ENCODE measurements at places on chromosomes 16 and 17. TPM values are rescaled to one million over a fixed set of nuclear protein-coding genes. Genes with fewer than 3 reads are reported as not detected.

Gene KSR1
- total RNA-seq = 7.1 TPM

Gene PPP1R1B
- 0.49 TPM for total RNA-seq

Gene TMEM238L
- total RNA-seq = not detected

Gene SULT1A2
- 0.24 TPM for total RNA-seq

Gene CES3
- total RNA-seq = 1.8 TPM

Gene LGALS9
- total RNA-seq = 23.3 TPM

Gene MLYCD
- total RNA-seq = 55.0 TPM

Gene DNAI2
- not detected for total RNA-seq

GRCh38 chr17:41794540-41794975, 8.0 kb upstream of the JUP start:
- no peak for DNase-seq

DNA sequence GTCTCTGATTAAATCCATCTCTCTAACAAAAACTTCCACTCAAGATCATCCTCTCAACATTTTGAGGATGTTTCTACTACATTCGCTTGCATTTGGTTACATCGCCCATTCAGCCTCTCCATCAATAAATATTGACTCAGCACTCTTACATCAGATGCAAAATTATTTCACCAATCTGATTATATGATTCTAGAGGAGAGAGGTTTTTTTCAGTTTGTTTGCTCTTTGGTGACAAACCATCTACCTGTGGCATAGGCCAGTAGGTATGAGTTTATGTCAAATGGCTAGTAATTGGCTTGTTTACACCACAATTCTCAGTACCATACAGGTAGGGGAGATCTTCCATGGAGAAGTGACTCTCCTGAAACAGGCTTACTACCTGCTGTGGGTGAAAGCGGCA, 52.3 kb downstream of the TOX3 start:
- no peak for DNase-seq

DNA sequence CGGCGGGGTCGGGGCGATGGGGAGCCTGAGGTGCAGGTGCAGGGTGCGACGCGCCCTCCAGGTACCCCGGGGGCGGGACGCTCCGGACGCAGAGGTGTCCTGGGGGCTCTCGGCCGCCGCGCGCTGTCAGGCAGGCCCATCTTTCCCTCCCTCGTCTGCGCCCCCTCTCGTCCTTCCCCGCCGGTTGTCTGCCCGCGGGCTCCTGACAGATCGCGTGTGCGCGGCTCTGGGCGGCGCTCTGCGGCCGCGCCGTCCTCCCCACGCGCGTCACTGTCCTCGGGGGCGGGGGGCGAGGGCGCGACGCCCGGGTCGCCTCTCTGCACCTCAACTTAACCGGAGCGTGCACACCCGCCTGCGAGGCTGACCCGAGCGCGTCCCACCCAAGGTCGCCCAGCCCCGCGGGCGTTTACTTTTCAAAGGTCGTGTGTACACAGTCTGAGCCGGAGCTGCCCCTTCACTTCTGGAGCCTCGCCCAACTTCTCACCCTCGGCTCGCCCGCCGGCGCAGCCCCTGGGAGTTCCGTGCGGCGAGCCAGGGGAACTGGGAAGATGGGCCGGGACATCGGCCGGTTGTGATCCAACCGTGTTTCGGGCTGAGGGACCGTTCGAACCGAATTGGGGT, 512 bp downstream of the AKAP1 start:
- DNase-seq = peak; percentile 59

DNA sequence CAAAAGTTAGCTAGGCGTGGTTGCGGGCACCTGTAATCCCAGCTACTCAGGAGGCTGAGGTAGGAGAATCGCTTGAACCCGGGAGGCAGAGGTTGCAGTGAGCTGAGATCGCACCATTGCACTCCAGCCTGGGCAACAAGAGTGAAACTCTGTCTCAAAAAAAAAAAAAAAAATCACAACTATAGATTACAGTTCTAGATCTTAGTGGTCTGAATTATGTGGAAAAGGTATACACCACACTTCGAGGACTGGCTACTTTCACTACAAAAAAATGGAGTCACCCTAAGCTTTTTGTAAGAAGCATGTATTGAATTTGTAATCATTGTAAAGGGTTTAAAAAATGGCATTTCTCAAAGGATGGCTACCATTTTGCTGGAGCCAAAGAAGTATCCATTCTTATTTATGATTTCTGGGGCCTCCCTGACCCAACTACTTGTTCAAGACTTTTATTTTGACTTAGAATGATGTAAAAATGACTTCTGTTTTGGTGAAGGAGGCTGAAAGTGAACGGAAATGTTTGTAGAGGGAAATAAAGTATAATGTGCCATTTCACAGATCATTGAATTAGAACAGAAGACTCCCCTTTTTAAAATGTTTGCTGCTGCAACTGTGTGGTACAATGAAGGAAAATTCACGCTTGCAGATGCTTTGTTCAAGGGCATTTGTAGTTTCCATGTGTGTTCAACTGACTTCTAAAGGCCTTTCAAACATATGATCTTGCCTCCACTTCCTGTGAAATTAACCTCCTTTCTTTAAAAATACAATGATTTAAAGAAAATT, 37.1 kb upstream of the NOL11 start:
- no peak for DNase-seq

DNA sequence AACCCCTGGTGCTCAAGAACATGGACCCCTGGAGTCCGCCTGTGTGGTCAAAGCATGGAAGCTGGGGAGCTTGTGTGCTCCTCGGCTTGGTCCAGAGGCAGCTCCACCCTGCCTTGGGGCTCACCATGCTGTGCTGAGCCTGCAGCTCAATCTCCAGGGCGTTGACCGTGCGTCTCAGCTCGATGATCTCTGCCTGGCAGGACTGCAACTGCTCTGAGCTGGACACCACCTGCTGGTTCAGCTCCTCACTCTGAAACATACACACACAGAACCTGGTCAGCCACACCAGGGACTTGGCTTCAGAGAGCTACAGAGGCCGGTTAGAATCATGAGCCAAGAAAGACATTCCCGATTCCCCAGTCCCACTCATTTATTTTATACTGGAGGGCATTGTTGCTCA, 2.7 kb downstream of the KRT35 start:
- no peak for DNase-seq

- no peak for DNase-seq
Observed at GRCh38 chr16:66964049-66964448, 3.0 kb downstream of the CES3 start.

- DNase-seq = no peak
Observed at GRCh38 chr16:877242-878071, 76.9 kb upstream of the GNG13 start.

DNA sequence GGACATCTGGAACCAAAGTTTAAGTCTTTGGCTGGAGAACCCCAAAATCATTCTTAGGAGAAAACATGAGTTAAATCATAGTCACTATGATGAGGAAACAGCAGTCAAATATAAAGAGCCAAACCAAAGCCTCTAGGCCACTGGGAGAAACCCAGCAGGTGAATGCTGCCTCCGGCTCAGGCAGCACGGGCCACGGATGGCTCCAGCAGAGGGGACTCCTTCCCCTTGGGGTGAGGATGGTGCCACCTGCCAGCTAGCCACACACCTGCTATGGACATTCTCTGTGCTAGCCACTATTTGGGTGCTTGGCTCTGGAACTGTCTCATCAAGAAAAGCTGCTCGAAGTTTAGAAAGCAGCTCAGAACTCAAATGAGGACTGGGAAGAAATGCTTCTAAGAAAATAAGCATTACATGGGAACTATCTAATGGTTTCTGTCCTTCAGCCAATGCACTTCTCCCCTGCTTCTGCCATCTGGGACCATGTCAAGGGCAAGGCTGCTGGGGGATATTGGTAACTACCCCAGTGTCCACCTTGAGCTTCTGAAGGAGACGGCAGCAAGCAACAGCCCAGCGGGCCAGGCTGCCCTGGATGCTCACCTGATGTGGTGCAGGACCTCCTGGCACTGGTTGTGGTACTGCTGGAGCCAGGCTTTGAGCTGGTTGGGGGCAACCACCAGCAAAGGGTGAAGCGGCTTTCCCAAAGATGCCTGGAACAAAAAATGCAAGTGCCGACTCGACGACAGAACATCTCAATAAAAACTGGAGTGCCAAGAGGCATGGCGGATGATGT, 22.5 kb downstream of the ELAC2 start:
- no peak for DNase-seq

GRCh38 chr16:30740364-30741251, 7.6 kb upstream of the PHKG2 start:
- peak; percentile 76 for DNase-seq

DNA sequence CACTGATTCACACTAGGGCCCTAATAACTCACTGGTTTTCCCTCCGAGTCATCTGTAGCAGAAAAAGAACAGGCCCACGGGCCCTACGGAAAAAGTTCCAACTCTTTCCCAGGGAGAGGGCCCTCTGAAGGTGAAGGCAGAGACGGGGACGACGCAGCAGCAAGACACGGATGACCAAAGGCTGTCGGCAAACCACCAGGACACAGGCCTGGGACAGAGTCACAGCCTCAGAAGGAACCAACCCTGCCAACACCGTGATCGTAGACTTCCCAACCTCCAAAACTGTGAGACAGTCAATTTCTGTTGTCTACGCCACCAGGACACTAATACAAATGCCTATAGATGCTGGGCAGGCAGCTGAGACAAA, 5.2 kb upstream of the SPHK1 start:
- no peak for DNase-seq

DNA sequence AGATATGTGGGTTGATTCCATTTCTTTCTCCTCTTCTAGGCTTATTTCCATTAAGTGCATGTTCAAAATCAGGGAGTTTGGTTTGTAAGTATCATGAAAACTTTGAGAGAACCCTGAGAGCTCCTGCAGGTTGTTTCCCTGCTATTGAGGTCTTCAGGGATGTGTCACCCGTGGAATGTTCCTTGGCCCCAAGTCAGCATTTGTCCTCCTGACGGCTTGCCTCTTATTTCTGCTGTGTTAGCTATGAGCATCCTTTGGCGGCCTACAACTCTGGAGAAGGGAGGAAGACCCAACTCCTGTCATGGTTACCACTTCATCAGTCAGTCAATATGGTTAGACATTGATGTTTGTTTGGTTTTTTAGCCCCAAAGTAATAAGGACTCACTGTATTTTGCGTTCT, 180.8 kb downstream of the FTO start:
- no peak for DNase-seq

GRCh38 chr16:24837969-24838368, 7.8 kb upstream of the SLC5A11 start:
- DNase-seq = no peak

DNA sequence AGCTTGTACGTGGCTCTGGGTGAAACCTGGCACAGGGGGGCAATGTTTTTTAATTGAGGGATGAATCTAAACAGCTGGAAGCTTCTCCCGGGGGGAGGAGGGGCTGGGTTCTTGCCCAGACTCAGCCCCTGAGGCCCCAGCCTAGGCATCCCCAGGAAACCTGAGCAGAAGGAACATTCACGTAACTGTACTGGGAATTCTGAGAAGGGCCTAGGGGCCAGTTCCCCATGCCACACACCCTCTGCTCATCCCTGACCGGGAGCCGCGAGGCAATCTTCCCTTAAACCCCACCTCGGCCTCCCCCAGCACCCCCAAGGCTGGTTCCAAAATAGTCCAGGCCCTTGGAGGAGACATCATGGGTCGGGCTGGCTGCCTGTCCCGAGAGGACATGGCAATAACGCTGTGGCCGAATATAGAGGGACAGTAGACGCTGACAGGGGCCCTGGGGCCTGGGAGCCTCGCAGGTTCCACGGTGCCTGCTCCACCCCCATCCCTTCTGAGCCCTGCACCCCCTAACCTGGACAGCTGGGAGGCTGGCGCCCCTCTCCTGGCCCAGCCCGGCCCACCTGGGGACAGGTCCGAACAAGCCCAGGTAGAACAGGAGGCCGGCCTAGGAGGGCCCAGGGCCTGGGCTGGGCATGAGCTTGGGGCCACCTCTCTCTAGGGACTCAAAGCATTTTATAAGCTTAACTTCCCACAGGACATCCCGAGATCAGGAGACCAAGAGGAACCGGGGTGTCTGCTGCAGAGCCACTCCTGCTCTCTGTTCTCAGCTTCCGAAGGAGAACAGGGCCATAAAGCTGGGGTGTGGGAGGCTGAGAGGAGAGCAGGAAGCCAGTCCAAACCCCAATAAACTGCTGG, 83.2 kb upstream of the TOB1 start:
- no peak for DNase-seq

DNA sequence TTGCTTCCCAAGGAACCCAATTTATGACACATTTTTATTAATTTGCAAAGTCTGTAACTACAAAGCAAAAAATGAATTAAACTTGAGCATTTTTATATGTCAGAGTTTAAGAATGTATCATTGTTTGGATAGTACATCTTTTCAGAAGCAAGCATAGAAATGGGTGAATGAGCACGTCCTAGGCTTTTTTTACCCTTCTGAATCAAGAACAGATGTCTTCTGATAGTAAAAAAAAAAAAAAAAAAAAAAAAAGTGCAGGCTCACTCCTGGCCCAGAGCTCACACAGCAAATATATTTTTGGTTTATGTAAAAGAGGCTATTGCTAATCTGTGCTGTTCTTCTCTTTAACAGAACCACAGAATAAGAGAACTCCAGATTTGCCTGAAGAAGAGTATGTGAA, 6.3 kb downstream of the TERF2IP start:
- no peak for DNase-seq

GRCh38 chr16:51382211-51382610, 231.1 kb upstream of the SALL1 start:
- DNase-seq = no peak

DNA sequence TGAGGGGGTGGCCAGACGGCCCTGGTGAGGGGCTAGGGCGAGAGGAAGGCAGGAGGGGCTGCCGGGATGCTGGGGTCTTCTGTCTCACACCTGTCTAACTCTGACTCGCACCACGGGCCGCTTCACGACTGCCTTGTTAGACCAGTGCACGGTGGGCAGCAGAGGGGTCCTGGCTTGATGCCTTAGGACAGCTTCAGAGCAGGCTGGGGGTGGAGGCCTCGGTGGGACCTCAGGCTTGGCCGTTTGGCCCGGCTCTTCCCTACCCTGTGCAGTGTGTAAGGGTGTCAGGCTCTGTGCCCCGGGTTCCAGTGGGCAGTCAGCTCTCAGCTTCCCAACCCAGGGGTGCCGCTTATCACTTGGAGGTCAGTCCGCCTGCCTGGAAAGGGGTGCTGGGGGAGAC, 100.7 kb downstream of the OR1D5 start:
- DNase-seq = no peak

GRCh38 chr16:89197633-89198416, 2.5 kb downstream of the SLC22A31 start:
- no peak for DNase-seq

GRCh38 chr16:69563605-69564580, 1.9 kb upstream of the NFAT5 start:
- DNase-seq = no peak

- DNase-seq = no peak
Observed at GRCh38 chr17:7038025-7038862, 2.4 kb downstream of the SLC16A13 start.

- DNase-seq = no peak
Observed at GRCh38 chr17:58204796-58205195, 12.3 kb downstream of the EPX start.

- no peak for DNase-seq
Observed at GRCh38 chr17:12634789-12635414, 30.8 kb upstream of the MYOCD start.

GRCh38 chr16:67294938-67295361, 15.6 kb downstream of the PLEKHG4 start:
- DNase-seq = no peak

GRCh38 chr16:14420721-14421488, 209.2 kb downstream of the PARN start:
- DNase-seq = no peak

- no peak for DNase-seq
Observed at GRCh38 chr16:22070361-22071330, 21.7 kb upstream of the VWA3A start.

- DNase-seq = no peak
Observed at GRCh38 chr17:15157051-15157450, 108.1 kb downstream of the PMP22 start.
